Anterior cingulate cortex (tissue), 58 donors: ENCODE measurements at places on chromosomes 1 and 21.

- DNase-seq = no peak
Observed at GRCh38 chr1:182121787-182122186, 60.3 kb upstream of the ZNF648 start.

DNA sequence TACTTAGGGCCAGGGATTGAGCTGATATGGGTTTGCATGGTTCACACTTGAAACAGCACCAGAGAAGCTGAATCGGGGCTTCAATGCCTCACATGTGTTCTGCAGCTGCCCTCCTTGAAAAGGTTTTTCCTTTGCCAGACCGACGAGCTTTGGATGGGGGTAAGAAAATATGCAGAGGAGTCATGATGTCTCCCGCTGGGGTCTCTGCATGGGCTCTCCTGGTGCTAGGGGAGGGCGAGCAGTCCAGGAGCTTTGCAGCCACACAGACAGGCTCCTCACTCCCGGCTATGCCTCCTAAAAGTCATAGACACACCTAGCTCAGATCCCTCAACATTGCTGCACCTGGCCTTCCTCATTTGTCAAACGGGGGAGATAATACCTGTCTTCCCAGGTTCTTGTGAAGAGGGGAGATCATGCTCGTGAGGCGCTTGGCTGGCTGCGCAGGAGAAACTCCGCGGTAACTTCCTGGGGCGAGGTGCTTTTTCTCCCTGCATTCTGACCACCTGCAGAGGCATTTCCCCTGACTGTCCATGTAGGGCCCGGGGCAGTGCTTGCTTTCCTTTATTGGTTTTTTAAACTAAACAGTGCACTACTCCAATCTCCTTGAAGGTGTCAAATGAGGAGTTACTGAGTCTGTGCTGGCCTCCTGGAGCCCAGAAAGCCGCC is 112.4 kb downstream of the PLXNA2 start:
- no peak for DNase-seq

DNA sequence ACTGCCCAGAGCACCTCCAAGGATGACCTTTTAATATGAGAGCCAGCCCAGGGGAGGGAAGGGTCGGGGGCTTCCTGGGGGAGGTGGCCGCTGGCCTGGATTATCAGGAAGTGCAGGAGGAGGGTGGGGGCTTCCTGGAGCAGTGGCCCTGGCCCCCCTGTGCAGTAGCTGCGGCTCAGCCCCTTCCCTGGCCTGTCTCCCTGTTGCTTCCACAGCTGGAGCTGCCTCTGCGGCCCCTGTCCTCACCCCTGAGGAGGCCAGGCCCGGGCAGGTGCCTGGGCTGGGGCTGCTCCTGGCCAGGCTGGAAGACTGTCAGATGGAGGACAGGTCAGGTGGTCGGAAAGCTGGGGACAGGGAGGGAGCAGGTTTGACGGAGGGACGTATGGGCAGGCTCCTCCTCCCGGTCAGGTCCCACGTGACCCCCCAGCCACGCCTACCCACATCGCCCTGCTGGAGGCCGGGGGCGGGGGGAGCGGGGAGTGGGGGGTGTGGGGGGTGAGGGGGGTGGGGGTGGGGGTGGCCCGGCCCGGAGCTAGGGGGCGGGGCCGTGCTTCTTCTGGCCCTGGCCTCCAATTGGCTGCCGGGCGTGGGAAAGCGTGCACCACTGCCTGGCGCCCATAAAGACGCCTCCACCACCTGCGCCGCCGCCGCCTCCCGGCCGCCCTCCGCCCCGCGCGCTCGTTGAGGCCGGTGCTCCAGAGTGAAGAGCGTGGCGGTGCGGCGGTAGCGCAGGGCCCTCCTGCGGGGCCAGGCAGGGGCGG is 10.2 kb upstream of the TNFRSF14 start:
- peak; percentile 88 for DNase-seq

DNA sequence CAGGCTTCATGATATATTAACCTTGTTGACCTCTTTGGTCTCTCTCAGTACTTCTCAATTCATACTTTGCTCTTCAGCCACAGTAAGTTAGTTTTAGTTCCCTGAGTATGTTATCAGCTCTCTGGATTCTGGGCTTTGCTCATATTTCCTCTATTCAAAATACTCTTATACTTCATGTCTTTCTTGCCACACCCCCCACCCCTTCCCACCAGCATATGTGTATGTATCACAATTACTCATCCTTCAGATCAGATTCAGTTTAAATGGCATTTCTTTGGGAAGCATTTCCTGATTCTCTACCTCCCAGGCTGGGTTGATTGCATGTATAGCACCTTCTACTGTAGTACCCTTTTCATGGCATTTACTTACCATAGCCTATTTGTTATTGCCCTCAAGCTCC is 28.3 kb downstream of the SLC30A7 start:
- DNase-seq = no peak

- DNase-seq = no peak
Observed at GRCh38 chr1:115810609-115811008, 30.3 kb downstream of the NHLH2 start.

DNA sequence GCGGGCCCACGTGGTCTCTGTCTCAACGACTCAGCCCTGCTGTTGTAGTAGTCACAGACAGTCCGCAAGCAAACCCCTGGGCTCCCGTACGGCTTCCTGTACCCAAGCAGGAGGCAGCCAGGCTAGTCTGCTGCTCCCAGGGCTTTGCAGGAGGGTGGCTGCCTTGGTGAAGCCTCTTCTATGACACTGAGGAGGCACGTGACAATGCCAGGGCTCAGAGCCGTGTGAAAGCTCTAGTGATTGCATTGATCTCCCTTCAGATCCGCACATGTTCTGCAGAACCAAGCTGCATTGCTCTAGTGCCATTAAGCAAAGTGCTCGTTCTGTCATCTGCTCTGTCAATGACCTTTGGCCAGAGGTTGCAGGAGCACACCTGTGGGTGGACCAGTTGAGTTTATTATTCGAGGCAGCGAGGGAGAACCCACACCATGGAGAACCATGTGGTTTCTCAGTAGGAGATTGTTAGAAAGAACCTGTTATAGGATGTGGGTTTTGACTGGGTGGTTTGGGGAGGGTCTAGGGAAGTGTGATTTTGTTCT is 18.0 kb downstream of the UMODL1 start:
- no peak for DNase-seq
